NCI-H2081 treated with DMSO at 0.1 percent for 48 hours (cell line): ENCODE measurements at places on chromosomes 7 and 10.

DNA sequence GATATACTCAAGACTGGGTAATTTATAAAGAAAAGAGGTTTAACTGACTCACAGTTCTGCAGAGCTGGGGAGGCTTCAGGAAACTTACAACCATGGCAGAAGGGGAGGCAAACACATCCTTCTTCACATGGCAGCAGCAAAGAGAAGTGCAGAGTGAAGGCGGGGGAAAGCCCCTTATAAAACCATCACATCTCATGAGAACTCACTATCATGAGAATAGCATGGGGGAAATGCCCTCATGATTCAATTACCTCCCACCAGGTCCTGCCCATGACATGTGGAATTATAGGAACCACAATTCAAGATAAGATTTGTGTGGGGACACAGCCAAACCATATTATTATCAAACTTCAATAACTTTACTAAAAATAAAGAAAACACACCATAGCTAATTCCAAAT is 30.4 kb upstream of the JAZF1 start:
- DNase-seq: no peak

DNA sequence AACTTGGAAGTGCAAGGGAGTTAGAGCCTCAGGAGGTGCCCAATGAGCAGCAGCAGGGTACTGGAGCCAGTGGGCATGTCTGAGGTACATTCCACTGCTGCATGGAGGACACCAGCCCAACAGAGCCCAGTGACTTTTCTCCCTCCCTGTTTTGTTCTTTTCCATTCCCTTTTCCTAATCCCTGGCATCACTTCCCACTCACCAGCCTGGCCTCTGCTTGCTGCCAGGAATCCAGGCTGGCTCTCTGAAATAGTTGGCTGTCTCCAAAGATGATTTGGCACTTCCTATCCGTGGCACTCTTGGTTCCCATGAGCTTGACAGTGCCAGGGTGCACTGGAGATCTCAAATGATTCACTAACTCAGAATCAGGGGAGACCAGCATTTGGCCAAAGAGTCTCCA is 97.7 kb upstream of the ZPBP start:
- no peak for DNase-seq

DNA sequence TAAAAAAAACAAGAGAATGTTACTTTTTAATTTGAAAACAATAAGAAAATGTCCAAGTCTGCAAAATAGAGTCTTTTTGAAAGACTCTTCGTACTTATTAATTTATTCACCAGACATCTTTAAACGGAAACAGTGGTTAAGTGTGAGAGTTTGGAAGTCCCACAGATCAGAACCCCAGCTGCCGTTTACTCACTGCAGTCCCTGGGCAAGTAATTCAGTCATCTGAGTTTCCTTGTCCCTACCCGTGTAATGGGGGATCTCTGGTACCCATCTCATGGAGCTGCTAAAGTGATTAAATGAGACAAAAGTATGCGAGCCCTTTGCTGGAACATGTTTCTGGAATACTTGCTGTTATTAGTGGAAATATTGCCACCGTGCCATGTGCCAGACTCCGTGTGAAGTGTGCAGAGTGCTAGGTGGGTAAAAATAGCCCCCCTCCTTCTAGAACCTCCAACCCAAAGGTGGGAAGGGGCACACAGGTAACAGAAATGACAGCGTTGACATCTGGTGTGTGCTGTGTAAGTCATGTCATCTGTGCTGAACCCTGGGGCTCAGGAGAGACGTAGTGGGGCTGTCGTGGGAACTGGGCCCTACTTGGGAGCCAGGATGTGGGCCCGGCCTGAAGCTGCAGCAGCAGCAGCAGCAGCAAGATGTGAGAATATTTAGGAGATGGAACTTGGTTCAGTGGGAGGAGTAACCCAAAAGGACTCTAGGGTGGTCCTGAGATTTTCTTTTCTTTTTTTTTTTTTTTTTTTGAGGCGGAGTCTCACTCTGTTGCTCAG is 140.5 kb downstream of the CUX1 start:
- DNase-seq: no peak

DNA sequence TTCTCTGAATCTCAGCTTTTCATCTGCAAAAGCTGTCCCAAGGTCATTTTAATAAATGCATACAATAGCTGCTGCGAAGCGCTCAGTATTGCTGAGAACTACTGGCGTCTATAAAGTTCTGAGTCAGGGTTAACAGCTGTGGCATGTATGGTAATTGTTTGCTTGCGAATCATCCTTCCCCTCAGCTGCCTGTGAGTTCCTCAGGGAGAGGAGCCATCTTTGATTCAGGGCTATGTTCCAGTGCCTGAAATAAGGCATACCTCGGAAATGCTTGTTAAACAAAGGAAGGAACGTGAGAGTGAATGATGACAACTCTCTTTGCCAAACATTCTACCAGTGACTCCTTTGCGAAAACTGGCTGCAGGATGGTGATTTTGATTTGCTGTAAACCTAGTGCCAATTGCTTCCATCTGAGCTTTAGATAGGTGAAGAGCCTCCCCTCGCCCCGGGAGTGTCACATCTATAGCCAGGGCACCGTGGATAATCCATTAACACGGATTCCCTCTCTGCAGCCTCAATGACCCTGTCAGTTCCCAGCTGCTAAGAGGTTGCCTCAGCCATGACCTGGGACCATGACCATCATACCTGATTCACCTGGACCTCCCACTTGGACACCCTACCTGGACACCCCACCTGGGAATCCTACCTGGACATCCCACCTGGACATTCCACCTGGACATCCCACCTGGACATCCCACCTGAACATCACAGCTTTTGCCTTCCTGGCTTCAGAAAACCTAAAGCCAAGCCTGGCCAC is 39.6 kb downstream of the GPRIN2 start:
- no peak for DNase-seq

DNA sequence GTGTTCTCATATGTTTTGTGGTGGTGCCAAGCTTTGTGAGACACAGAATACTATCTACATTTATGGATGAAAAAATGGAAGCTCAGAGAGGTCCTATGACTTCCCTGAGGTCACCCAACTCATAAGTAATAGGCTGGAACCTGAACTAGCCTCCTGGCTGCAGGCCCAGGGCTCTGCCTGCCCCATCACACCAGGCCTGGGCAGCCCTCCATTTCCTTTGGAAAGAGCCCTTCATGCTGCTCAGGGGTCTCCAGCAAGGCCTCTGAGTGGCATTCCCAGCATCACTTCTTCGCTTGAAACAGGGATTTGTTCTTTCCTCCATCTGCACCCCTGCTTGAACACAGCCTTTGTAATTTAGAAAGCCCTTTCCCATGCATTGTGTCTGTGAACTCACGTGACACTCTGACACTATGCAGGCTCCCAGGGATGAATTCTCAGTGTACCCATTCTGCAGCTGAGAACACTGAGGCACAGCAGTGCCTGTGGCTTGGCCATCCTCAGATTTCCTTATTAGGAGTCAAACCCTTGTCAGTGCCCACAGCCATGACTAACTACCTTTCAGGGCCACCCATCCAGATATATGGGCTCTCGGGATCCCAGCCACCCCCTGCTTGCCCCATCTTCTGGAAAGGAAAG is 127.8 kb upstream of the PPIF start:
- no peak for DNase-seq

DNA sequence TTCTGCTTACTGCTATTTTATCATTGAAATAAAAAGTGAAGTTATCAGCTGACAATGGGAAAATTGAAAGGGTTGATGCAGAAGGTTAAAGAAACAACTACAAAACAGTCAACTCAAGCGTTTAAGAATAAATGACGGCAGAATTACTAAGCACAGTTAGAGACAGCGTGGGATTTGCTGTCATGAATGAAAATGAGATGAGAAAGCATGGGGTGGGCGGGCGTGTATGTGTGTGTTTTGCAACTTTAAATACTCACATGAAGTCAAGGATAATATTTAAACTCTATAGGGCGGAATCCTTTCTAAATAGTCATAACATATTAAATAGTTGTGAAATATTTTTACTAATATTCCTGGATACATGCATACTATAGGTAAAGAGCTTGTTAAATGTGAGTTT is 450.8 kb downstream of the ETV1 start:
- DNase-seq: no peak

DNA sequence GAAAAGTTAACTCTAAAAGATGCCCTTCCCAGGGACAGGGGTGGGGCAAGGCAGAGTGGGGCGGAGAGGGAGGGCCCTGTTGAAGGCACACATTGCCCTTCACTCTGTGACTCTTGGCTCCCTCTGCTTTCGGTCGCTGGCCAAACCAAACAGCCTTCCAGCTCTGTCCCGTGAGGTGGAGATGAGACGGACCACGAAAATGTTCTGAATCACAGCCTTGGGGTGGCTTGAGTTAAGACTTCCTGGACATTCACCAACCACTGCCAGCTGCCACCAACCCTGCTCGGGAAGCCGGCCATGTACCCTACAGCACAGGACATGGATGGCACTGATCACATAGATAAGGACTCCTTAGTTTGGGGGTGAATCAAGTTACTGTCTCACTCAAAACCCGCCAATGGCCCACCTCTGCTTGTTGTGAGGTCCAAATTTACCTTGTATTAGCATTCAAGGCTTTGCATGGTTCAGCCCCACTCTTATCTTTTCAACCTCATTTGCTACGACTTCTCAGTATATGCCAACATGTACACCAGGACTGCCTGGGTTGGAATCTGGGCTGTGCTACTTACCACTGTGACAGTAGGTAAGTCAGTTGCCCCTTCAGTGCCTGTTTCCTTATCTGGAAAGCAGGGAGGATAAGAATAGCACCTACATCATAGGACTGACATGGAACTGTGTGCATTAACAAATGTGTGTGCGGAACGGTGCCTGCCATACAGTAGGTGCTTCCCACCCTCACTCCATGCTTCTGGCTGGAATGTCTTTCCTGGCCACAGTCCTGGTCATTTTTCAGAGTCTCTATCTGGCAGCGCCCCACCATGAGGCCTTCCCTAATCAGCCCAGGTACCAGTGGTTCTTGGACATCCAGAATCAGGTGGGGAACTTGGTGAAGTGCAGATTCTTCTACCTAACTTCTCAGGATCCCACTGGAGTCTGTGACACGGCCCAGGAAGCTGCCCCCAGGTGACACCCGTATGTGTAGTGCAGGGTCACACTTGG is 28.0 kb downstream of the ITPRIP start:
- DNase-seq: no peak

DNA sequence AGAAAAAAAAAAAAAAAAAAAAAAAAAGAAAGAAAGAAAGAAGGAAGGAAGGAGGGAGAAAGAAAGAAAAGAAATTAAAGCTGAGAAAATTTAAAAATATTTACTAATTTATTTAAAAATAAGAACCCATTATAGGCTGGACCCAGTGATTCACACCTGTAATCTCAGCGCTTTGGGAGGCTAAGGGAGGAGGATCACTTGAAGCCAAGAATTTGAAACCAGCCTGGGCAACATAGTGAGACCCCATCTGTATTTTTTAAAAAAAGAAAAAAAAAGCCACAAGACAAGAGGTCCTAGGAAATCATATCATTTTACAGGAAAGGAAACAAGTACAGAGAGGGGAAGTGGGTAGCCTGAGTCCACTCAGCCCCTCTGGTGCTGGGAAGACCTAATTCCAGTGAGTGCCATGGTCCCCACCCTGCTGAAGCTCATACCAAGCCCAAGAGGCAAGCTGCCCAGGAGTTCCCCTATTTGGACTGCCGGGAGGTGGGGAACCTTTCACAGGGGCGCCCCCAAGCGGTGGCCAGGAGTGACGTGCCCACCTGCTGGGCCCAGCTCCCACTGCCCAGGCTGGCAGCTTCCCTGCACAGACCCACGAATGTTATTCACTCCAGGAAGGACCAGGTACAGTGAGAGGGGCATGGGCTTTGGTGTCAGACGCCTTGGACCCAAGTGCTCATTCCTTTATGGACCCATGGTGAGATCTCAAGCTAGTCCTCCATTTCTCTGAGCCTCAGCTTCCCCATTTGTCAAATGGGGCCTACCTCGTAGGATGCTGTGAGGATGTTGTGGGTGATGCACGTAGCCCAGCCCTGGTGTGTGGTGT is 133.6 kb downstream of the ZMIZ1 start:
- DNase-seq: no peak

- DNase-seq: no peak
These were observed 114.6 kb downstream of the ITIH5 start for GRCh38 chr10:7551950-7552716.

- DNase-seq: no peak
These were observed 1.6 kb downstream of the ZNF746 start for GRCh38 chr7:149495785-149496641.

DNA sequence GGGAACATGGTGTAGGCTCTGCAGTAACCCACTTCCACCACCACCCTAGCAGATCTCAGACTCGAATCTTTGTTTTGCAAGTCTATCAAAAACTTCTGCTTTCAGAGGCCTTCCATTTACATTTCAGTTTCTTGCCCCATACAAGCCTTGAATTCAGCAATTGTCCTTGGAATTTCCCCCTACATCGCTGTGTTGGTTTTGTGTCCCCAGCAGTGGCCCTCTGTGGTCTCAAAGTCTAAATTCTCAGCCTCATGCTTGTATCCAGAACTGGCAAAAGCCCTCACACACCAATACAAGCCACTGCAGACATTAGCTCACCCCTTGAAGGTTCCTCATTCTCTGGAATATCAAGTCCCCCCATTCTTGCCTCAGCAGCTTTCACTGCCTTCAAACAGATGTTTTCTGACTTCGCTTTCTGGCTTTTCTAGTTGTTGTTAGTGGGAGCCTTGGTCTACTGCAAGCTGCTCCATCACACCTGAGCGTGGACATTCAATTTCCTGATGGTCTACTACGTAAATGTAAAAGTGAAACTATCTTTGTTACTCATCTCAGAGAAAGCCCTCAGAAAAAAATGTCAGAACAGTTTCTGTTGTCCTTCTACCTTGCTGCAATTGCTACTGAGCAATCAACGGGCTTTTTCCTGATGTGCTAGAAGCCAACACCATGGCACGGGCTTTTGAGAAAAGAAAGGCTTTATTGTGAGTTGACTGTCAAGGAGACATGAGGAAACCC is 1.8 kb upstream of the NUB1 start:
- DNase-seq: no peak

DNA sequence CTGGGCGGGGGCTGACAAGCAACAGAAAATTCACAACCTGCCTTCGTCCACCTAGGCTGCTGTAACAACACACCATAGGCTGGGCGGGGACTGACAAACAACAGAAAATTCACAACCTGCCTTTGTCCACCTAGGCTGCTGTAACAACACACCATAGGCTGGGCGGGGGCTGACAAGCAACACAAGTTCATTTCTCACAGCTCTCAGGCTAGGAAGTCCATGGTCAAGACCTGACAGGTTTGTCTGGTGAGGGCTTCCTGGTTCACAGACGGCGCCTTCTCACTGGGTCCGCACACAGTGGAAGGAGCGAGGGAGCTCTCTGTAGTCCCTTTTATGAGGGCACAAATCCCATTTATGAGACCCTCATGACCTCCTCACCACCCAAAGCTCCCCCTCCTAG is 52.2 kb downstream of the DIP2C start:
- DNase-seq: no peak

DNA sequence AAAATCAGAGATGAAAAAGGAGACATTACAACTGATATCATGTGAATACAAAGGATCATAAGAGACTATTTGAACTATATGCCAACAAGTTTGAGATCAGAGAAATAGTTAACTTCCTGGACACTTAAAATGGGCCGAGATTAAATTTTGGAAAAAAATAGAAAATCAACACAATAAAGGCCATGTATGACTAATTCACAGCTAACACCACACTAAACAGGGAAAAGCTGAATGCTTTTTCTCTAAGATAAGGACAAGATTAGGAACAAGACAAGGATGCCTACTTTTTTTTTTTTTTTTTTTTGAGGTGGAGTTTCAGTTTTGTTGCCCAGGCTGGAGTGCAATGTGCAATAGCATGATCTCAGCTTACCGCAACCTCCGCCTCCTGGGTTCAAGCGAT is 151.4 kb upstream of the MAGI2 start:
- DNase-seq: no peak
